Stimulated activated CD4-positive, alpha-beta T cell treated with anti-CD3 and anti-CD28 coated beads, Interleukin-12 subunit alpha, Interleukin-12 subunit beta, amount 100 ng/mL, for 48 hours (primary cell): ENCODE measurements at places on chromosomes 4 and X.

DNA sequence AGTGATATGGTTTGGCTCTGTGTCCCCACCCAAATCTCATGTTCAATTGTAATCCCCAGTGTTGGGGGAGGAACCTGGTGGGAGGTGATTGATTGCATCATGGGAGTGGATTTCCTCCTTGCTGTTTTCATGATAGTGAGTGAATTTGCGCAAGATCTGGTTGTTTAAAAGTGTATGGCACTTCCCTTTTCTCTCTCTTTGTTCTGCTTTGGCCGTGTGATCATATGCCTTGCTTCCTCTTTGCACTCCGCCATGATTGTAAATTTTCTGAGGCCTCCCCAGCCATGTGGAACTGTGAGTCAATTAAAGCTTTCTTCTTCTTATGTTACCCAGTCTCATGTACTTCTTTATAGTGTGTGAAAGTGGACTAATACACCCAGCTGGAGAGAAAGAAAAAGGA, 113.0 kb upstream of the AADAT start:
- no peak for DNase-seq

- no peak for DNase-seq
These were observed 683.5 kb downstream of the TRIML1 start for GRCh38 chr4:188822698-188823097.

DNA sequence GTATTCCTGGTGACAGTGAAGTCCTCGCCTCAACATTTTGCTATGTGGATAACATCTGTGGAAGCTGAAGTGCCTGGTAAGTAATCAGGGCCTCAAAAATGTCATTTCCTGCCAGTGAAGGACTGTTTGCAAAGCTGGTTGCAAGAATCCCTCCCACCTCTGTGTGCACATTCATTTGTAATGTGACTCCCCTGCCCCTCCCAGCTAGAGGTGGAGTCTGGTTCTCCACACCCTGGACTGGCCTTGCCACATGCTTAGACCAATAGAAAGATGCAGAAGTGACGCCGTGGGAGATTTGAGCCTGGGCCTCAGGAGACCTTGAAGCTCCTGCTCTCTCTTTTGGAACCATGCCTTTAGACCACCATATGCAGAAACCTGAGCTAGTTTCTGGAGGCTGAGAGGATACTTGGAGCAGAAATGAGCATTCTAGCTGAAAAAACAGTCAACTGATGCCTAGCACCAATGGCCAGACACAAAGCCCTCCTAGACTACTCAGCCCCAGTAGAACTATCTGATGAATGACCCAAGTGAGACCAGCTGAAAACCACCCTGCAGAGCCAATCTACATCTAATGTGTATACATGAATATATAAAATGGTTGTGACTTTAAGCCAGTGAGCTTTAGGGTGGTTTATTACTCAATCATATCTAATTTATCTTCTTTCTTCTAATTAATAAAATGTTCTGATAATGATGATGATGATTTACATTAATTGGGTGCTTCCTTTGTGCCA, 47.8 kb upstream of the CRMP1 start:
- DNase-seq: no peak

- DNase-seq: no peak
These were observed 266.3 kb upstream of the NOCT start for GRCh38 chr4:138749303-138749702.

- no peak for DNase-seq
These were observed 109.6 kb downstream of the KIT start for GRCh38 chr4:54767376-54767775.

DNA sequence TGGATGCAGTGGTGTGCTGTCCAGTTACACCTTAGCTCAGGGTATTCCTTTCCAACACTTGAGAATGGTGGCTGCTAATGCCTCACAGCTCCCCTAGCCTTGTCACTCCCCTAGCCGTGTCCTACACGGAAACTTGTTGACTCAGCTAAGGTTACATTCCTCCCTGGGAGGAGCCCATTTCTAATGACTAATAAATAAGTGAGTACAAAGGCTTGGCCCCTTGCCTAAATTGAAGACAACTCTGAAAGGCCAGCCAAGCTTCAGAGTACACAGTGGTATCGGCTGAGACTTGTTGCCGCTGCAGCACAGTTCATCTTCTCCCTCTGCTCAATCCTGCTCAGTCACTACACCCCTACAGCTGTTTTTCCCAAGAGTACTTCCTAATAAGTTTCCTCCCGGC, 21.2 kb upstream of the SLC25A31 start:
- no peak for DNase-seq

DNA sequence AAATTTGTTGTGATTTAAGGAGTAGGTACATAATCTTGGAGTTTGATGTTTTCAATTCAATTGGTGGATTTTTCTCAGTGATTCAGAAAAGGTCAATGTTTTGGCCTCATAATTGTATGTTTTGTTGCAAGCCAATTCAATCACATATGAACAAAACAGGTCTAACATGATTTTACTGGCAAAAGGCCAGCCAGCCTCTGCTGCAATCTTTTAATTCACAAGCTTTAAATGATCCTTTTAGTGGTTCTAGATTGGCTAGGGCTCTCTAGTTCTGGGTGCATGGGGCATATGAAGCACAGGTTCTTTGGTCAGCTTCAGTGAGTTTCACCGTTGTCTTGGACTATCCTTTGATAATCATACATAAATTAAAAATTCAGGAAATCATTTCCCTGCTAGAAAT, 19.2 kb upstream of the SLC6A14 start:
- DNase-seq: no peak

DNA sequence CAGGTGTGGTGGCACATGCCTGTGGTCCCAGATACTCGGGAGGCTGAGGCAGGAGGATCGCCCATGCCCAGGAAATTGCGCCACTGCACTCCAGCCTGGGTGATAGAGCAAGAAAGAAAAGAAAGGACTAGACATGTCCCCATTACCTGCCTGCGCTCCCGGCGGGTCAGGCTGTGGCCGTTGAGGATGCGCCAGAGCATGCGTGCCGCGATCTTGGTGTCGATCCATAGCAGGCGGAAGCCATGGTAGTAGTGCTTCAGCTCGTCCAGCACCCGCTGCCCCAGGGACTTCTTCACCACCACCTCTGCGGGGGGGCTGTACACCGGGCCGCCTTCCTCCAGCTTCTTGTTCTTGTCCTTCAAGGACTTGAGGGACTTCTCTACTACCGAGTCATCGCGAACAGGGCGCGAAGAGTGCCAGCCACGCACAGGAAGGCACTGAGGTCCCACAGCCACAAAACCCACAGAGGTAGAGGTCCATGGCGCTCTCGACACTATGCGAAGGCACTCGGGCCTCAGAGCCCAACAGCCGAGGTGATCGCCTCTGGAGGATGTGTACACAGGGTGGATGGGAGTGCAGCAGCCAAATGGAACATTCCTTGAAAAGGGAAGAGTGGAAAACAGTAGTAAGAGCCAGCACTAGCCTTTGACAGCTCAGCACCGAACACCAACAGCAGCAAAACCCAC, 14.6 kb downstream of the LETM1 start:
- DNase-seq: no peak

DNA sequence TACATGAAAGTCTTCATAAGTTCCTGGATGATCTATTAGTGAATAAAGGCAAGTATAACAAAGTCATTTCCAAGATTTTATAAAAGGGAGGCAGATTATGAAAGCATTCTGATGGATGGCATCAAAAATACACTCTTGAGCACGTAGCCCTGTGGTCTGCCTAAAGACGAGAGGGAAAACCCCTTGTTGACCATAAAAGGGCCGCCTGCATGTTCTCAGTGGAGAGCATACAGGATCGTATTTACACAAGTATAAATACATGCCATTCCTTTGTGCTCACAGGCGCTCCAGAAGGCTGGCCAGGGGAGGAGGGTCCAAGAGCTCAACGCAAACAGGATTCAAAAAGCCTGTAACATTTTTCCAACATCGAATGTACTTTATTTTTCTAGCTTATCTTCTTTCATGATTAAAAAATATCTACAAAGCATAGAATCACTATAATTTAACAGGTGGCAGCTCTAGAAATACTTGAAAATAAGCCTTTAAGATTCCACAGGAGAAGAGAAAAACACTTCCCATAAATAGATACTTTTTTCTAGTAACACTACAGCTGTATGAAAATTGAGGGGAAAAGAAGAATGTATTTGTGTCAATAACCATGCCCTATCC, 29.6 kb downstream of the PDGFC start:
- no peak for DNase-seq

GRCh38 chrX:103666202-103667107, 20.0 kb downstream of the MORF4L2 start:
- no peak for DNase-seq

- DNase-seq: no peak
These were observed 109.8 kb downstream of the CEP135 start for GRCh38 chr4:56058555-56058954.

DNA sequence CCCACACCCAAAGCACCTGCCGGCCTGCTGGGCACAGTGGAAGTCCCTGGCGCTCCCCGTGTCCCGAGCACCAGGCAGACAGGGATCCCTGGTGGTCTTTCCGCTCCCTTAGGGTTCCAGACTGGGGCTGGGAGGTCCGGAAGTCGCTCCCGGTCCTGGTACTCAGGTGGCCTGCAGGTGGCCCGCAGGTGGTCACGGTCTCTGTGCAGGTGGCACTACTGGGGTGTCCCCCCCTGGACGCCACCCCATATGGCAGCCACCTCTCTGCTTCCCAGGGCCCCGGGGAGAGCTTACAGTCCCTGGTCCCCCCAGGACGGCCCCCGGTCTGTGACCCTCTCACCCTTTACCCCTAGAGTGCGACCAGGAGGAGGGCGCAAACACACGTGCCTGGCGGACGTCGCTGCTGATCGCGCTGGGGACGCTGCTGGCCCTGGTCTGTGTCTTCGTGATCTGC, 13.6 kb downstream of the SLC25A6 start:
- no peak for DNase-seq

GRCh38 chr4:117063961-117064696, 21.2 kb downstream of the TRAM1L1 start:
- DNase-seq: no peak

- DNase-seq: no peak
These were observed 1995.7 kb upstream of the AGA start for GRCh38 chr4:179437962-179438361.

DNA sequence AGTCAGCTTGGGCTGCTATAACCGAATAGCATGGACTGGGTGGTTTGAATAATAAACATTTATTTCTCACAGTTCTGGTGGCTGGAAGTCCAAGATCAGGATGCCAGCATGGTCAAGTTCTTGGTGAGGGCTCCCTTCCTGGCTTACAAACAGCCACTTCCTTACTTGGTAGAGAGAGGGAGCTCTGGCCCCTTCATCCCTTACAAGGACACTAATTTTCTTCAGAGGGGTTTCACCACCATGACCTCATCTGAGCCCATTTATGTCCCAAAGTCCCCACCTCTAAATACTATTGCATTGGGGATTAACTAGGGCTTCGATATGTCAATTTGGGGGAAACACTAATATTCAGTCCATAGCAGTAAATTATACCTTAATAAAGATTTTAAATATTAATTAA, 61.8 kb downstream of the CLNK start:
- no peak for DNase-seq

- no peak for DNase-seq
These were observed 207.5 kb downstream of the PDGFC start for GRCh38 chr4:156764145-156764544.

DNA sequence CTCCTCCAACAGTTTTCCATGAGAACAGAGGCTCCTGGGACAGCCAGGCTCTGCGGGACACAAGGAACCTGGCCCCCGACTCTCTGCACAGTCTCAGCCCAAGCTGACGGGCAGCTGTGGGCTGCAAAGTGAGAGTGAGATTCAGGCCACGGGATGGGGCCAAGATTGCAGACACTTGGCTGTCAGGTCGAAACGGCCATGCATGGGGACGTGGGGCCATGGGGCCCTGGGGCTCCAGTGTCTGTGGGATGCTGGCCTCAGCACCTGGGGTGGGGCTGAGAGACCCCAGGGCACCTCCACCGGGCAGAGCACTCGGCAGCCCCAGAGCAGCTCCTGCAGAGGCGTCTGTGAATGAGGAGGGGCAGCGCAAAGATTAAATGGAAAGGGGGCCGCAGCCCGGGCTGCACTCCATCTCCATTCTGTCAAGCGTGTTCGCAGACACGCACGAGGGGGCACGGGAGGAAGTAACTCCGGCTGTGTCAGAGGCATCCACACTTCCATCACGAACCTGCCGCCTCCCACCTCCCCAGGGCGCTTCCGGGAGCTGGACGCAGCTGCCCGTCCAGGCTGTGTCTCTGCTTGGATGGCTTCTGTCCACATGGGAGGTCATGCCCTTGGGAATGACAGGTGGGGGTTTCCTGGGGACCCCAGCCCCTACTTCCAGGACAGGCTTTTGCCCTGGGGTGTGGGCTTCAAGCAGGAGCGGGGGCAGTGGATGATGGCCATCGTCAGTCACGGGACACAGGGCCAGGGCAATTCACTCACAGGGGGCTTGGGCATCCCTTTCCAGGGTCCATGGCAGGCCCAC, 82.8 kb upstream of the NKX1-1 start:
- DNase-seq: no peak

GRCh38 chrX:120022763-120023162, 54.7 kb downstream of the RHOXF2B start:
- no peak for DNase-seq

GRCh38 chr4:182805321-182805720, 111.9 kb downstream of the DCTD start:
- no peak for DNase-seq

GRCh38 chr4:181793096-181793495, 450.1 kb upstream of the TENM3 start:
- DNase-seq: no peak

DNA sequence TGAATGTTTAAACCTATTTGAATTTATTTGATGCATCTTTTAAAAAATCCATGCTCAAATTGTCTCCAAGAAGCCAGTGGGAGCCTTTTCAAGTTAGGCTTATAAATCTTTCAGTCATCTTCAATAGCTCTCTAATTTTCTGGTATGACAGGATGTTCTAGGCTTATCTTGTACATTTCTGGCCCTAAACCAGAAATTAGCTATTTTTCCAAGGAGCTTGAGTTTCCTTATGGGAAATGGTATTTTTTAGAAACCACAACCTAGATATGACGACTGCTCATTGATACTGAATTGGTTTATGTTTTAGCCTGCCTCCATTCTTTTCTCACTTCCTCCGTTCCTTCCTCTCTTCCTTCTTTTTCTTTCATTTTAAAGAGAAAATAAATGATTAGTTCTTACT, 172.3 kb downstream of the SPRY1 start:
- DNase-seq: no peak

GRCh38 chr4:145540235-145540634, 58.6 kb downstream of the SMAD1 start:
- DNase-seq: no peak

DNA sequence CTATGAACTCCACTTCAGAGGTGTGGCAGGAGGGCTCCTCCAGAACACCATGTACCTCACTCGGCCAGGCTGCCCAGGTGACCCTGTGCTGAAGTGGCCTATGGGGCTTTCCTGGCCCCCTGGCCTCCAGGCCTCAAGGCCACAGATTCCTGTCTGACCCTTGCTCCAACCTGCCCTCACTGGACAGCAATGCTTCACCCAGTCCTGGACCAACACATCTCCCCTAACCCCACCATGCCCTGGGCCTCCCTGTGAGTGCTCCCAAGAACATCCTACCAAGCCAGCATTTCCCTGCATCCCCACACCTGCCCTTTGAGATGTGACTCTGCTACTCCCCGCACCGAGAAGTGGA, 10.5 kb downstream of the ZFYVE28 start:
- DNase-seq: no peak
